Activated CD4-positive, alpha-beta T cell treated with anti-CD3 and anti-CD28 coated beads, Interleukin-10, Interleukin-2, amounts not matched to agents 100 ng/mL and 50 ng/mL, durations not matched to agents 16 hours and 8 hours (primary cell): ENCODE measurements at places on chromosomes 1 and 21.

DNA sequence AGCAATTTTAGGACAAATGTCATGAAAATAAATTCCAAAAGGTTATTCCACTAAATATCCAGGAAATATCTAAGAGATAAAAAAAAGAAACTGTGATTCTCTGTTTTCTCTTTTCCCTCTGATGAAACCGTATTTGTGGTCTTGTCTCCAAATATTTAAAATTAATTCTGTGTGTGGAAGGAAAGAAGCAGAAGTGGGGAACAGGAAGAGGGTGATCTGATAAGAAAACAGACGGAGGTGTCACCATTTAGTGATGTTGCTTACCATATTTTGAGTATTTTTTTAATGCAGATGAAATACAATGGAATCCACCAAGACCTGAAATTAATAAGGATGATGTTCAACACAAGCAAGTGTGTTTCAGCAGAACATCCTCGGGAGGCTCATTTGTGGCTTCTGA, 29.6 kb downstream of the CLCA1 start:
- no peak for DNase-seq

- DNase-seq = no peak
These were observed 185.7 kb upstream of the VAMP3 start for GRCh38 chr1:7585216-7585907.

DNA sequence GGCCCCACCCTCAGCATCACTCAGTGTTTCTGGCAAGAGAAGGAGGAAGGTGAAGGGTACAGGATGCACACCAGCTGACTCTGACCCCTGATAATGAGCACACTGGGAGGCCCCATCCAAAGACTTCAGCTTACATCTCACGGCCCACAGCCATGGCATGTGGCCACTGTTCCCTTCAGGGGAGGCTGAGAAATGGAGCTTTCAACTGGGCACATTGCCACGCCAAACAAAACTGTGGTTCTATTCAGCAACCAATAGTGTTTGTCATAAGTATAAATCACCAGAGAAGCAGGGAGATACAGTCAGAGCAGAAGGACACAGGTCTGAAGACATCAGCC, 12.7 kb upstream of the TRAF3IP3 start:
- DNase-seq = no peak

GRCh38 chr1:162361349-162361748, 15.3 kb downstream of the SPATA46 start:
- DNase-seq = no peak

- DNase-seq = no peak
These were observed 238.2 kb upstream of the KCNK2 start for GRCh38 chr1:214844319-214844718.

DNA sequence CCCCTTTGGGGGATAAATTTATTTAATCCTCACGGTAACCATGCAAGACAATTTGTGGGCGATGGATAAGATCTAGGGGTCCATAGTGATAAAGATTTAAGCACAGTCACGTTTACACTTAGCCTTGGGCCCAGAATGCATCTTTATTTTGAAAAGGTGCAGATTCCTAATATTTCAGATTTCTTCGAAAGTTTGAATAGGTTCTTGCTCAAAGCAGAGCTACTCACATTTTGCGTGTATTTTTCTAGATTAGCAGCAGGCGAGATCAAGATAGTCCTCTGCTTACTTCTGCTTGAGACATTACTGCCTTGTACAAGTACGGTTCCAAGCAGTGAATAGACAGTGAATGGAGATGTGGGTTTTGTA, 647 bp downstream of the TSEN15 start:
- no peak for DNase-seq

- peak; percentile 3 for DNase-seq
These were observed 4.1 kb upstream of the GRIK3 start for GRCh38 chr1:37038227-37039093.

- DNase-seq = peak; percentile 91
These were observed 60.7 kb upstream of the ATP5PO start for GRCh38 chr21:33976082-33977016.

DNA sequence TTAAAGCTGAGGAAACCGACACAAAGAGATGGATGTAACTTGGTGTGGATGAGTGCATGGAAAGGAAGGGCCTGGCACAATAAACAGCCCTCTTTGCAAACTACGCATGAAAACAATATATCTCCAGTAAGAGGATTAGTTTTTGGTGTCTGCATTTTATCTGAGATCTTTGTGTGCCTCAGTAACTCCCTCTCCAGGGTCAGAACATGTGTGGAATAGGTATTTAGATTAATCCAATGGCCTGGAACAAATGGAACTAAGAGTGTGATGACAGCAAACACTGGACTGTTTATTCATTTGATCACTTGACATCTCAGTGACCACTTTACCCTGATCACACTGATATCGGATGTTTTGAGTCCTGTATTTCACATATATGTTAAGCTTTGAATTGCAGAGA, 45.3 kb downstream of the AKNAD1 start:
- no peak for DNase-seq

- DNase-seq = no peak
These were observed 56.0 kb upstream of the POU3F1 start for GRCh38 chr1:38102636-38103035.

- peak; percentile 78 for DNase-seq
These were observed 3.2 kb downstream of the SLAMF6 start for GRCh38 chr1:160519642-160520435.

- DNase-seq = peak; percentile 21
These were observed 9.0 kb upstream of the PLCH2 start for GRCh38 chr1:2466958-2467554.

DNA sequence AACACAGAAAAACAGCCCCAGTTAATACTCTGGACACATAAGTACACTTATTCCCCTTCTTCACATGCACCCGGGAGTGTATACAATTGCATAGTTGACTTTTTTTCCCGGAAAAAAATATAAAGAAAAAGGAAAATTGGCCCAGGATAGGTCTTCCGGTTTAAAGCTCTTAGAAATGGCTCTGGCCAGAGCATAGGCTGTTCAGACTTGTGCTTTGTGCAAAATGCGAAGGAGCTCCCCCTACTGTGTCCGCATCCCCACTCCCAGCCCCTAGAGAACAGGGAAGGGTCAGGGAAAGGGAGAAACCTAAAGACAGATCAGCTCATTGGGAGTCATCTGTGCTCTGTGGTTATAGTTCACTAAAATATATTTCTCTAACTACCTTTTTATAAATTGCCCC, 5.5 kb upstream of the MTMR11 start:
- no peak for DNase-seq

DNA sequence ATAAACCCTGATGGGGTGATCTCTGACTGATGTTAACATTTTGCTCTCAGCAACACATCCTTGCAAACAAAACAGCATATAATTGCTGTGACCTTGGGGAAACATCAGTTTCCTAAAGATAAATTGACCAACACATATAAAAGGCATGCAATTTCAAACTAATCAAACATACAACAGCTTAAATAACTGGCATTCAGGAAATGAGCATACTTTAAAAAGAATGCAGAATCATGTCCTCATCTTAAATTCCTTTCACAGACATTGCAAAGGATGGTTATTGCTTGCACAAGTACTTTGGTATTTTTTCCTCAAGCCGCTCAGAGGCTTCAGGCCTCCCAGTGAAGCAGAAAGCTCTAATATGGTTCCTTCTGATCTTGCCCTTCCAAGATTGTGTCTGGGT, 53.4 kb upstream of the RGS18 start:
- no peak for DNase-seq

DNA sequence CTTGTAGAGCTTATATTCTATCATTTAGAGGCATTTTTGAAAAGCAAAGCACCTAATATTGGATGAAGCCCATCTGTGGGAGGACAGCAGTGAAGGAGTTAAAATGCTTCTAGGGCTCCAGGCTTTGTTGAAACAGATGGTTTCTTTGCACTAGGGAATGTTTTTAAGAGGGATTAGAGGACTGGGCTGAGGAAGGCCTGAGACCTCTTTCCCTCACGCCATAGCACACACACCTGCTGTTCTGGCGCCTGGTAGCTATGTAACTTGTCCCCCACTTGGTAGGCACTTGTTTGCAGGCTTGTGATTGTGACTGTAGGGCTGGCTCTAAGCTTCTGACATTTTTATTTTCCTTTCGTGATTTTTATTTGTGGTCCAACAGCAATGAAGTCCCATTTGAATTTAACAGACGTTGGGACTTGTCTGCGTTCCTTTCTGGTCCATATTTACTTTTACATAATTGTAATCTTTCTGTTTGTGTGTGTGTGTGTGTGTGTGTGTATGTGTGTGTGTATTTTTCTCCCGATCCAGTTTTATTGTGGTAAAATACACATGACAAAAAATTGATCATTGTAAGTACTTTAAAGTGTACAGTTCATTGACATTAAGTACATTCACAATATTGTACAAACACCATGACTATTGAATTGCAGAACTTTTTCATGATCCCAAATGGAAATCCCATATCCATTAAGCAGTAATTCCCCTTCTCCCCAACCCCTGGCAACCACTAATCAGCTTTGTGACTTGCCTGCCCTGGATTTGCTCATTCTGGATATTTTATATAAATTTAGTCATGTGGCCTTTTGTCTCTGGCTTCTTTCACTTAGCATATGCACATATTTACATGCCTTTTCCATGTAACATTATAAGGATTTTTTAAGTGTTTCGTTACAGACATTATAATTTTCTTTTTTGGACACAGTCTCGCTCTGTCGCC, 33.5 kb upstream of the MACF1 start:
- DNase-seq = no peak

DNA sequence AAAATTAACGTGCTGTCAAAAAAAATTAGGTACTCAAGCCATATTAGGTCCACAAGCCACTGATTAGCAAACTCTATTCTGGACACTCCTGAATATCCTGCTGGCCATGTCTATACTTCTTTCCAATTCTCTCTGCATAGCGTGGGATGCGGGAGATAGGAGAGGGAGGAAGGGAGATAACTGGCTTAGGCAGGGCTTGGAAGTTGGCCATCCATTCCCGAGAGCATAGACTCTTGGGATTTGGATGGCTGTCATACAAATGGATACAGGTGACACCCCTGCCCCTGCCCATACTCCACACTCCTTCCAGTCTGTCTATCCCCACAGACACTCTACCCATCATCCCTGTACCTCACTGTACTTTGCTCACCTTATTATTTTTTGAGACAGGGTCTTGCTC, 2.3 kb upstream of the PRELP start:
- DNase-seq = no peak

GRCh38 chr1:7013833-7014639, 228.8 kb downstream of the CAMTA1 start:
- DNase-seq = no peak

GRCh38 chr1:57824535-57824934, 400.7 kb upstream of the DAB1 start:
- DNase-seq = no peak

GRCh38 chr1:238664139-238664538, 722.2 kb upstream of the CHRM3 start:
- no peak for DNase-seq

DNA sequence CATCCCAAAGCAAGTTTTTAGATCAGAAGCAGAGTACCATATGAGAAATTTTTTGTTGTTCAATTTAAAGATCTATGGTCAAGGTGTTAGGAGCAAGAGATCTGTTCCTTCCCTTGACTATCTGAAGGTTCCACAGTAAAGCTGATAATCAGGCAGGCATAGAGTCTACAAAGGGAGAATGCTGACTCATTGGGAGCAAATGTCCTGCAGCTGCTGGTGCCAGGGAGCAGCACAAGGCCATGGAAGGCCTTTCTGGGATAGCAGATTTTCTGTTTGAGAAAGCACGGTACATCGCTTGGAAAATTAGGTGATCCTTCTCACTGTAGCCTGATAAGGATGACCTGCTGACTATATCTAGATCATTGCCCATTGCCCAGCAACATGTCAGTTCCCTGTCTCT, 210.1 kb upstream of the C1orf87 start:
- no peak for DNase-seq

DNA sequence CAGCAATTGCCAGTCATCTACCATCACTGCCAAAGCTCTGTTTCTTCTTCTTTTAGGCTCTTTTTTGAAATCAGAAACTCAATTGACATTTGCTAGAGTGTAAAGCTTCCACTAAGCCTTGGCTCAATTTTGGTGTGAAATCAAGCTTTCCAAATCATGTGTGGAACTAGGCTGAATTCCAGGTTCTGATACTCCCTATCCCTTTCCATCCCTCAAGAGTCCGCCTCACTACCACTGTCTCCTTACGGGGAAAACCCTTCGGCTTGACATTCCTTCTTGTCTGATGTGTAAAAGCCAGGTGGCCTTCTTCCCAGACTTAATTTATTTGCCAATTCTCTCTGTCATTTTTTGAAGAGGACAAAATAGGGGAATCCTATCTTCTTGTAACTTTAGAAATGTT, 47.2 kb upstream of the PRMT6 start:
- DNase-seq = no peak

DNA sequence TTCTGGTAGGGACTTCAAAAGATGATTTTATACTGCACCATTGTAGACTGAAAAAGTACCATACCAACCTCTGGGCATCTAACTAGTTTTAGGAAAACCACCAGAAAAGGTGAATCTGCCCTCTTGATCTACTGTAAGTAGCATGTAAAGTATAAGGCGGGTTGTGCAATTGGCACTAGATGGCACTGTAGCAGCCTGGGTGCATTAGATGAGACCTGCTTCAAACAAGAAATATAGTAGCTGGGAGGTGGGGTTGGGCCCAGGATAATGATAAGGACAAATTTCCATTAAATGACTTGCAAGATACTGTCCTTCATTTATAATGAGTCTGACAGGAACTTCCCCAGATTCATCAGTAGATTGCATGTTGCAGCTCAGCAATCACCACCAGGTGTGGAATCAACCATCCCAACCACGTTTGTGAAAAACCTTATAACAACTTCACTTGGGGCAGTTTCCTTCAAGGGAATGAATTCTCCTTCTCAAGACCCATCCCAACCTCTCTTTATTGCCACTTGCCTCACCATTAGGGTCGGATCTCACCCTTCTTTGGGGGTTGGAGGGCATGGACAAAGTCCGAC, 37.3 kb upstream of the IL10 start:
- peak; percentile 51 for DNase-seq

GRCh38 chr1:239253032-239253431, 133.3 kb upstream of the CHRM3 start:
- no peak for DNase-seq

DNA sequence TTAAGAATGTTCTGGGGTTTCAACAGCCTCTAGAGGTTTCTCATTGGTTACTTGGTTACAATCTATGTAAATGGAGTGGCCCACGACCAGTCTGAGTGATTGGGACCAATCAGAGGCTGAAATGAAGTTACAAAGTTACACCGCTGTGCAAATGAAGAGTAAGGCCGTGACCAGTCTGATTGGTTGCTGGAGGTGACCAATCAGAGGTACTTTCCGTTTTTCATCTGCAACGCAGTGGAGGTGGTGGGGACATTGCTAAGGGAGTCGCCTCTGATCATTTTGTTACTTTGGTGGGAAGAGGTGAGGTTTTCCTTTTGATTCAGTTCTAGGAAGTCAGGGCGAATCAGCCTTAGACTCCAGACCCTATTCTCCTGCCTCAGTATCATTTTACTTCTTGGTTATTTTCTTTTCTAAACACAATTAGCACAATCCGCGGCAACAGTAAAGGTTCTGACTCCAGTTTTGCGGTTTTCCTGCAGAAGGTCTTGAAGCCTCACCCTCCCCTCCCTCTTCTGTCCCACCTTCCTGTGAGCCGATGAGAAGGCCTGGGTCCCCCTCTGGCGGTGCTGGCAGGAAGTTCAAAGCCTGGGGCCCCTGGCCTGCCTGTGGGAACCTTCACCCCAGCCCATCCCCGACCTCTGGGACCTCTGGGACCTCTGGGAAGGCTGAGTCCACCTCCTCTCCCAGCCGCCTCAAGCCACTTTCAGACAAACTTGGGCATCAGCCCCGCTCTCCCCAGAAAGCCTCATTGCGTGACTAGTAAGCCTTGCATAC, 38.7 kb upstream of the TTC34 start:
- DNase-seq = peak; percentile 50
